Renal cortical epithelial cell (primary cell): ENCODE measurements at places on chromosomes 7 and 10.
A peak's percentile ranks its signal among the peaks of the same experiment; 100 is the strongest.

DNA sequence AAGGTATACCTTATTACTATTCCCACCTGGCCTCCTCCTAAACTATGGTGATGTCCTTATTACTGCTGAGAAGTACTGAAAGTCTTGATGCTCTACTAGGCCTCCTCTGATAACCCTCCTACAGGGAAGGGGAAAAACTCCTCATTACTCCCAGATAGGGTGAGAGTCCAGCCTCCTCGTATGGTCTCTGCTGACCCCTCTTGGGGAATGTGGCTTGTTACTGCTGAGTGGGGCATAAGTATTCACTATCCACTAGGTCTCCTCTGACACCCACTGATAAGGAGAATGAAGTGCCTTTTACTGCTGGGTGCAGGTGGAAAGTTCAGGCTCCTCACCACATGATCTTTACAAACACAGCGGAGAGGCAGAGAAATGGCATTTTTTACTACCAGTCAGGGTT is 222.9 kb downstream of the CHRM2 start:
- DNase-seq: no peak

- peak; percentile 74 for DNase-seq
These were observed 153.2 kb upstream of the LYZL2 start for GRCh38 chr10:30782537-30783461.

GRCh38 chr10:42111661-42112330 is 526.6 kb downstream of the ZNF33B start:
- DNase-seq: no peak

DNA sequence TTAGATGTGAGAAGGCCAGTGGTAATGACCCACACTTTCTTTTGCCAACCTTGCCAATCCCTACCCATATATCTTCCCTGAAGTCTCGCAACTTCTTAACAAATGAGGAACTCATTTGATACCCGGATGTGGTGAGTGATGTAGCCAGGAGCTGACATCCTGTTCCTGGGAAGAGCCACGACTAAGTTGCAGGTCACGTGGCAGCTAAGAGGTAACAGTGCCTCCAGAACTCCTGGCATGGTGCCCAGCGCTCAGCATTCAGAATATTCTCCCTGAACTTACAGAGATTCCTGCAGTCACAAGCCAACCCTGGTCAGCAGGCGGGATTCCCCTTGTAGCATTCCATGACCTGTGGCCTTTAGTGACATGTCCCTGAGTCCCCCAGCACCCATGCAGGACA is 282.5 kb downstream of the GALNT17 start:
- no peak for DNase-seq

DNA sequence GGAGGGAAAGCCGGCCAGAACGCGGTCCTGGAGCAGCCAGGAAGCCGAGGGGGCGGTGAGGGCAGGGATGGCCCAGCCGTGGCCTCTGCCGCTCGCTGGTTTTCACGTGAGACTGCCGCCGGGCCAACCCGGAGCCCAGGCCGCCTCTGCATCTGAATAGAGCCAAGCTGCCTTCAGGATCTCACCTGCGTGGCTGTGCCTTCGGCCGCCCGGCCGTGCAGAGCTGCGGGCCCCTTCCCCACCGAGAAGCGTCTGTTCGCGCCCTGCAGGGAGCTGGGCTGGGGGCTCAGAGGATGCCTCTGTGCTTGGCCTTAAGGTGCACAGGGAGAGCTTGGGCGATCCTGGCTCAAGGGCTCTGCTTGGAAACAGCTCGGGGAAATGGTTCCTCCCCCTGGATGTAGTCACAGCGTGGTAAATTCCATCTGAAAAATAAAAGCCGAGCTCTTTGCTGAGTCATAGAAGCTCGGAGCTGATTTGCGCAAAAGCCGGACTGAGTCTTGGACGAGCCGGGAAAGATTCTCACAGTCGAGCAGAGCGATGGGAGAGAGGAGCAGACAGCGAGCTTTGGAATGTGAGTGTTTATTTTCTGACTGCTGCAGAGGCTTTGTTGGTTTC is at the start of gene JAKMIP3:
Gene JAKMIP3 (plus strand): TSS at position 456 of the 615 bp plus-strand sequence. CDS start 38,863 bp downstream, outside the sequence.
- DNase-seq: peak; percentile 79

DNA sequence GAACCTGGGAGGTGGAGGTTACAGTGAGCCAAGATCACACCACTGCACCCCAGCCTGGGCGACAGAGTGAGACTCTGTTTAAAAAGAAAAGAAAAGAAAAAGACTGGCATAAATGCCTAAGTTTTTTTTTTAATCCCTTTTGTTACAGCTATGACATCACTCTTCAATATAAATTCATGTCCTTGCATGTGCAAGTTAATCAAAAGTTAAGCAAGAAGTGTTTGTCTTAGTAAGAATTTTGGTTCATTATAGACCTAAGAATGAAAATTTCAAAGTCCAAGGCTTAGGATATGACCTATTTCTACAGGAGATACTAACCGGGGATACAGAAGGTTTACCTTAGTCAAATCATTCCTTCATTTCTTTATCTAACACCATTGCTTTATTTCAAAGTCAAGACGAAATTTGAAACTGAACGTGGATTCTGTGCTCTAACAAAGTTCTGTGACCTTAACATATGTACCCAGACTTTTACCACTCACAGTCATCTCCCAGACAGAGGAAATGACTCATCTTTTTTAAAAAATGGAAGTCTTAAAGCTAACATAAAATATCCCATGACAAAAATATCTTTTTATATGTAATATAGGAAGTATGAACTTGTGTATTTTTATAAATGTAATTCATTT is 29.3 kb upstream of the ITGB8 start:
- DNase-seq: no peak

- DNase-seq: peak; percentile 79
These were observed 212.0 kb downstream of the MAGI2 start for GRCh38 chr7:79241288-79242060.
